ENCODE measurements at places on chromosomes 6 and 20.
A peak's percentile ranks its signal among the peaks of the same experiment; 100 is the strongest.

GRCh38 chr6:155107432-155108069 lies 112.4 kb downstream of the TIAM2 start:
- no peak for DNase-seq

GRCh38 chr6:68758559-68758958 lies 123.5 kb downstream of the ADGRB3 start:
- DNase-seq, result no peak

DNA sequence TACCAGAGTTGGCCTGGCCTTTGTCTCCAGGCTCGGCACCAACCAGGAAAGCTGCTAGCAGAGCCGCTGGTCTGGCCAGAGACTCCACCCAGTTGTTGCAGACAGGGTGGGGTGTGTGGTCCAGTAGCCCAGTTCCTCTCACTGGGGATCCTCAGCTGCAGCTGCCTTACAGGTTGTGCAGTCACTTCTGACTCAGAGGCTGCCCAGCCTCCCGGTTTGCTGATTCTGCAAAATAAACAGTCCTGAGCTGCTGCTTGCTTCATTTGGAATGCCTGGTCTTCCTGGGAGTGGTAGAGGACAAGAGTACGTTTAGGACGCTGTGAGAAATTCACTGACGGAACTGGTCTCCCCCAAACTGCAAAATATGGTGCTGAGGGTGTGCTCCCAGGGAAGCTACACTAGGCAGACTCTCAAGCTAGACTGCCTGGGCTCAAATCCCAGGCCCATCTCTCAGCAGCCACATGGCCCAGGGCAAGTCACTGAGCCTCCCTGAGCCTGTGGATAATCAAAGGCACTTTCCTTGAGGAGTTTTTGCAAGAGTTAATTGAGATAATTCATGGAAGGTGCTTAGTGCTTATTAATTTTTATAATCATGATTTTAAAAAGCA lies 246.1 kb downstream of the TFAP2C start:
- DNase-seq, result no peak

- no peak for DNase-seq
These were observed 28.2 kb upstream of the KCNB1 start for GRCh38 chr20:49510562-49511122.

DNA sequence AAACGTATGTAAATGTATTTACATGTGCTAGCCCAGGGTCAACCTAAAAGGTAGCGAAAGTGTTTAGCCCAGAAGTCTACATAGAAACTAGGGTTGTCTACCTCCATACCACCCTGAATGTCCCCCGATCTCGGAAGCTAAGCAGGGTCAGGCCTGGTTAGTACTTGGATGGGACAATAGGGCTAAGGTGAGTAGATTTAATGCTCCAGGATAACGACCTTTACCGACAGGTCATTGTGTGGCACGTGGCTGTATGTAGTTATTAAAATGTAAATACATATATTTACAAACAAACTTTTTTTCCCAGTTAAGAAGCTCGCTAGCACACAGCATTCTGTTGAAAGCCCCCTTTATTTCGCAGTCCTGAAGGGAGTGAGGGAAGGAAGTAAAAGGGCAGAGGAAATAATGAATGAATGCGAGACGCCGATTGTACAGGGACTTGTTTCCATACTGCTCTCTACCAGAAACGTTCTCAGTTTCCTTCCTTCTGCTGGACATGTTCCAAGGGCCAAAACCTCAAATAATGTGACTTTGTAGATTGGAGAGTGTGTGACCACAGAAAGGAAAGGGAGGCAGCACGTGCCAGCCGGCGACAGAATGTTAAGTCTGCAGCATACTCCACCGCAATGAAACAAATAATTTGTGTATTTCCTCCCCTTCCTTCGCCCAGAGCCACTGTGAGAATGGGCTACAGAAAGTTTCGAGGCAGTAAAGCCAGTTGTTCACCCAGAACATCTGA lies 612 bp downstream of the ADAT2 start:
- DNase-seq, result peak; percentile 50

DNA sequence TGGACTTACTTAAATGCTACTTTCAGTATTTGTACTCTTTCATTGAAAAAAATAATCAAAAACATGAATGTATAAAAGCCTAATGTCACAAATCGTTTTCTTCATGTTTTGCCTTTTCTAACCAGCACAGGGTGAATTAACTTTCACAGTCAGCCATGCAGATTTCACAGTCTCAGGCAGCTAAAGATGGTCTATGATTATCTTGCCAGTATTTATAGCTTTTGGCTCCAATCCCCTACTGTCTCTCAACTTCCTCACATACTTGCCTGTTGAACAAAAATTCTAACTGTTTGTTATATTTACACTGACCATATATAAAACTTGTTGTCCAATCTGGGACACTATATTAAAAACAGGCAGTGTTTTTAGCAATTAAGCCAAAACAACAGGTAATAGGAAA lies 358.2 kb downstream of the ARHGAP18 start:
- DNase-seq, result no peak

GRCh38 chr6:14827354-14827753 lies 418.5 kb upstream of the JARID2 start:
- DNase-seq, result no peak

DNA sequence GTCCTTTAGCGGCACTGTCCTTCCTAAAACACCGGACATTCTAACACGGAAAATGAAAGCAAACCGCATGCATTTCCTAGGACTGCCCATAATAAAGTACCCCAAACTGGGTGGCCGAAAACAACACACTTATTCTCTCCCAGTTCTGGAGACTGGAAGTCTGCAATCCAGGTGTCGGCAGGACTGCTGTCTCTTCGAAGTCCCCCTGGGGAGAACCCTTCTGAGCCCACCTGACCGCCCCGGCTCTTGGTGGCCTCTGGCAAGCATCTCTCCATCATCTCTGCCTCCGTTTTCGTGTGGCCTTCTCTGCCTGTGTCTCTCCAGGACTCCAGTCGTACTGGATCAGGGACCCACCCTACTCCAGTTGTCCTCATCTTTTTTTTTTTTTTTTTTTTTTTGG lies 55.4 kb downstream of the SYNJ2 start:
- DNase-seq, result no peak

- no peak for DNase-seq
These were observed 166.0 kb upstream of the PROKR2 start for GRCh38 chr20:5482791-5483190.

DNA sequence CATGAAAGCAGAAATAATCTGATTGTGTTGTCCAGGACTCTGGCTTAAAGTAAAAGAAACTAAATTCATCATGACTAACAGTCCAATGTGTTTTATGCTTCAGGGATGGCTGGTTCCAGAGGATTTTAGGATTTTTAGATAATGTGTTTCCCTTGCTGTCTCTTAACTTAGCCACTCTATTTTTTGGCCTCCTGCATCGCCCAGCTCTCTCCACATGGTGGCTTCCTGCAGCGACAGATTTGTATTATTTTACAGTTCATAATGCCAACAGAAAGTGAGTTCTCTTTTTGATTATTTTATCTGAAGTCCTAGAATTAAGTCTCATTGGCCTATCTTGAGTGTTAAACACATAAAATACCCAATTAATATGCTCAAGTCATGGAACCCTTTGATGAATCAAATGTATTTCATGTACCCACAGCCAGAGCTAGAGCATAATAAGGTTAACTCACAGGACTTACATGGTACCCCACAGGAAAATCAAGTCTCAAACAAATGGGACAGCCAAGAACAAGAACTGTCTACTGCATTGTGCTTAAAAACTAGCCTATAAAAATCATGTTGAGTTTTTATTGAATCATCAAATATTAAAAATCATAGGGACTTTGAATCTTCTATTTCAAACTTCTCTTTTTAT lies 582.5 kb downstream of the DOK5 start:
- no peak for DNase-seq

DNA sequence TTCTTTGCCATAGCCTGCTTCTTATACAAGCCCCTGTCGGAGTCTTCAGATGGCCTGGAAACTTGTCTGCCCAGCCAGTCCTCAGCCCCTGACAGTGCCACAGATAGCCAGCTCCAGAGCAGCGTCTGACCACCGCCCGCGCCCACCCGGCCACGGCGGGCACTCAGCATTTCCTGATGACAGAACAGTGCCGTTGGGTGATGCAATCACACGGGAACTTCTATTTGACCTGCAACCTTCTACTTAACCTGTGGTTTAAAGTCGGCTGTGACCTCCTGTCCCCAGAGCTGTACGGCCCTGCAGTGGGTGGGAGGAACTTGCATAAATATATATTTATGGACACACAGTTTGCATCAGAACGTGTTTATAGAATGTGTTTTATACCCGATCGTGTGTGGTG lies 29.5 kb downstream of the SLCO4A1 start:
- DNase-seq, result no peak

GRCh38 chr20:11919581-11919980 lies 1.9 kb downstream of the BTBD3 start:
- no peak for DNase-seq

DNA sequence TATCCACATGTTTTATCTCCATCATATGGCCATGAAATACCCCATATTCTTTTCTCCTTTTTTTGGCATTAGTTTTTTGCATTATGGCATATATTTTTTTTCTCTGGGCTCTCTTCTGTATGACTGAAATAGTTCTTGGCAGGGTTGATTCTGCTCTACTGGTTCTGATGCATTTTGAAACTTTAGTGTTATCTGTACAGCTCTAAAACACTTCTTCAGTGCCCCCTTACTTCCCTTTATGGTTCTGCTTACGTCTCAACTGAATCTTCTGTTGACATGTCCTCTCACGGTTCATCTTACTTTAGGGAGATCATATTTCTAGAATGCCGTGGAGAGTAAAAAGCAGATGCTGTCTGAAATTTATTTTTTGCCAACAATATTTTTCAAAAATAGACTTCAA lies 23.2 kb upstream of the TXNDC5 start:
- DNase-seq, result no peak

DNA sequence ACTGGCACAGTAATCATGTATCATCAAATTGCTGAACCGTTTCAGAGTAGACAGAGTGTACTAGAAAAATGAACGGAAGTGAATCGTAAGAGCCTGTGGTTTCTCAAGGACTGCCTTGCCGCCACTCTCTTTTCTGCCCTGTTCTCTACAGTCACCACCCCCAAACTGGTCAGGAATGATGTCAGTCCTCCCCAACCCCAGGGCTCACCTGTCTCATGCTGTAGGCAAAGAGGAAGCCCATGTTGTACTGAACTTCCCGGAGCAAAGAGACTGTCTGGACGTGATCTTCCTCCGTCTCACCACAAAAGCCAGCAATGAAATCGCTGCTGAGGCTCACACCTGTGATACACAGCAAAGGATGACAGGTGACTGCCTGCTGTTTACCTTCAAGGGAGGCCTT lies 31.0 kb downstream of the CDK5RAP1 start:
- DNase-seq, result no peak

- no peak for DNase-seq
These were observed 83.3 kb upstream of the AKIRIN2 start for GRCh38 chr6:87785229-87785862.

GRCh38 chr20:6140947-6141346 lies 18.1 kb upstream of the FERMT1 start:
- no peak for DNase-seq

- no peak for DNase-seq
These were observed 609.6 kb downstream of the PKHD1 start for GRCh38 chr6:51477711-51478311.

GRCh38 chr6:12241493-12242175 lies 48.5 kb upstream of the EDN1 start:
- DNase-seq, result no peak

- no peak for DNase-seq
These were observed 15.2 kb downstream of the TMEM200A start for GRCh38 chr6:130381012-130381411.

- no peak for DNase-seq
These were observed 145.9 kb downstream of the IMPG1 start for GRCh38 chr6:75926293-75927168.

DNA sequence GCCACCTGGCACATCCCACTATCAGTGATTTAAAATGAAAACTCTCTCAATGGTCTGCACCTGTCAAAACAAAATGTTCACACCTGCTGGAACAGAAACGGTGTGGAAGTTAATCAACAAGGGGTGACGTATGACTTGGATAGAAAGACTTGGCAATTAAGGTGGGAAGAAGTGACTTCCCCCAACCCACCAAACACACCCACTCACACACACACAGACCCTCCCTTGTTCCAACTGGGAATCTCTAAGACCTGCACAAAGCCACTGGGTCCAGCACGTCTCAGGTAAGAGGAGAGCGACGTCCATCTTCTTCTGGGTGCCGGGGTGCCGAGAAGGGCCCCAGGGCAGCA lies 25.1 kb upstream of the TCFL5 start:
- DNase-seq, result no peak

DNA sequence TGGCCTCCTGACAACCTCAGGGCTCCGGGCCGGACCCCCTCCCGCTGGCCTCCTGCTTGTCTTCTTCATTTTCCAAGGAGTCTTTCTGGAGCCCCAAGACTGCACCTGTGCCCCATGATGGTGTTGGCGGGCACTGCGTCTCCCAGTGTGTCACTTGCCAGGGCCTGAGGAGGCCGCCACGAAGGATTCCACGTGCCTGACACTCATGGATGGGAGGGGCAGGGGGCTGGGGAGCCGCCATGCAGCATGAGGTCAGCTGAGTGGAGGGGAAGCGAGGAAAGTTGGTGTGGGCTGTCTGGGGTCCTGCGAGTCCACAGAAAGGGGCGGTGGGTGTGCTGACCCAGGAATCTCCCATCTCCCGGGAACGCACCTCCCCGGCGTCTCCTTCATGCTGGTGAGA lies 165.7 kb downstream of the SMOC2 start:
- DNase-seq, result no peak

GRCh38 chr20:42190084-42190483 lies 571.9 kb upstream of the CHD6 start:
- DNase-seq, result no peak

DNA sequence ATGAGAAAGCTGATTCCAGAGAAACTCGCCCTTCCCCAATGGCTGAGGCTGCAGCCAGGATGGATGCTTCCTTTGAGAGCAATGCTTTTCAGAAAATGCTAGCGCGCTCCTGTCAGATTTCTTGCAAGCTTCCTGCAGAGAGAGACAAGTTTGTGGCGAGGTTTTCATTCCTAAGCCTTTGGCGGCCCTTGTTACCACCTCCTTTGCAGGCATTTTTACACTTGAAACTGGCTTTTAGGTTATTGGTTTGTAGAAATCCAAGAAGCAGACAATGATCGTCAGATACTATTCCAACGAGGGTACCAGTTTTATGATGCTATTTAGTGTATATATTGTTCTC lies 1.1 kb downstream of the FNDC1 start:
- DNase-seq, result no peak

- no peak for DNase-seq
These were observed 98.8 kb downstream of the YTHDF1 start for GRCh38 chr20:63117151-63117550.

- DNase-seq, result no peak
These were observed 215.1 kb downstream of the PHACTR1 start for GRCh38 chr6:12931639-12932038.
